ENCODE measurements at places on chromosomes 16 and 17.

DNA sequence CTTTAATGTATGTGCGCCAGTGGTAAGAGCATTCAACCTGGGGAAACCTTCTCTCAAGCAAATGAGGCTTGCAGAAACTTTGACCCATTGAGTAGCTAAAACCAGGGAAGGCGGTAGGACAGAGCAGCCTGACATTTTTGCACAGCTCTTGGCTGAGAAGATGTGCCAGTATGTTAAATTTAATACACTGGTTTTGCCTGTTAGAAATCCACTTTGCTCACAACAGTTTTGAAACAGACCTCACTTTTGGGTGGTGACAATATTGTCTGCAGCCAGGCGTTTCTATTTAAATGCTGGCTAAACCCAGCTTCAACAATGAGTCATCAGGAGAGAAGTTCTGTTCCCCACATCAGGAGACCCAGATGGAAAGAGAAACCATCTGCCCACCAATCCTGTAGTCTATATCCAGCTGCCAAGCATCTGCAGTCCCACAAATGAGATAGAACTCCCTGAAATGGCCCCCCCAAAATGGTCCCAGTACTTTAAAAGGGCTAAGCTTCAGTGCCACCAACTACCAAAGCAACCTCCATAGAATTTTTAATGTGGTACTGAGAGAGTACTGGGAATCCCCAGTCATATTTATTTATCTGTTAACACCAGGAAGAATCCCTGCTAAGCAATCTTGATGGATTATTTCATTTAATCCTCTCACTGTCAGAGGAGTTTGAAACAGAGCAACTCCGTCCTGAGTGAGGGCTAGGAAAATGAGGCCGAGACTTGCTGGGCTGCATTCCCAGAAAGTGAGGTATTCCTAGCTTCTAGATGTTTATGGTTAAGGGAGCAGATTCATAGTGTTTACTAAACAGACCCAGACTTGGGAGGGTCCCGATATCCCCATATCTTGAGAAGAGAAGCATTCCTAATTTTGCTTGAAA, 29.0 kb upstream of the CLEC3A start:
- DNase-seq: no peak

GRCh38 chr17:4195306-4195705, 52.3 kb downstream of the CYB5D2 start:
- no peak for DNase-seq

- DNase-seq: peak; percentile 86
Measured at GRCh38 chr16:61887903-61888302, 148.3 kb downstream of the CDH8 start.

DNA sequence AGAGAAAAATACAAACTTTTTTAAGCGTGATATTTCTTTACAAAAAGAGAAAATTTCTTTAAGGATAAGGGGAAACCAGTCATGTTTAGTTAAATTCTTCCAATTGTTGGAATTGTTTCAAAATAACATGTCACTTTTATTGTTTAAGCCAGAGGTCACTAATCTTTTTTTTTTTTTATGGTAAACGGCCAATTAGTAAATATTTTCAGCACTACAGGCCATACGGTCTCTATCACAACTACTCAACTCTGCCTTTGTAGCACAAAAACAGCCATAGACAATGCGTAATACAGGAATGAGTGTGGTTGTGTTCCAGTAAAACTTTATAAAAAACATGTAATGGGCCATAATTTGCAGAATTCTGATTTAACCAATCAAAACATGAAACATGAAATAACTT, 401.4 kb downstream of the GRIN2A start:
- DNase-seq: no peak

- no peak for DNase-seq
Measured at GRCh38 chr16:46907061-46907774, 23.1 kb downstream of the GPT2 start.

- no peak for DNase-seq
Measured at GRCh38 chr17:35890774-35891155, 10.6 kb upstream of the CCL5 start.

GRCh38 chr17:17020821-17021193, 21.4 kb upstream of the MPRIP start:
- no peak for DNase-seq

DNA sequence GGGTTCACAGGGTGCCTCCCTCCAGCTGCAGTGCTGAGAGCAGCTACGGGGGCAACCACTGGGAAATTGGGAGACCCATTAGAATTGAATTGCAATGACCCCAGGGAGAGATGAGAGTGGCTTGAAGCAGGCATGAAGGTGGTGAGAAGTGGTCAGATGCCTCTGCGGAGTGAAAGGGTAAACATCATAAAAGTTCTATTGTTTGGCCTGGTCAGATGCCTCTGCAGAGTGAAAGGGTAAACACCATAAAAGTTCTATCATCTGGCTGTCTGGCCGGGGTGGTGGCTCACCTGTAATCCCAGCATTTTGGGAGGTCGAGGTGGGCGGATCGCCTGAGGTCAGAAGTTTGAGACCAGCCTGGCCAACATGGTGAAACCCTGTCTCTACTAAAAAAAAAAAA, 53.5 kb downstream of the TNFRSF13B start:
- no peak for DNase-seq

DNA sequence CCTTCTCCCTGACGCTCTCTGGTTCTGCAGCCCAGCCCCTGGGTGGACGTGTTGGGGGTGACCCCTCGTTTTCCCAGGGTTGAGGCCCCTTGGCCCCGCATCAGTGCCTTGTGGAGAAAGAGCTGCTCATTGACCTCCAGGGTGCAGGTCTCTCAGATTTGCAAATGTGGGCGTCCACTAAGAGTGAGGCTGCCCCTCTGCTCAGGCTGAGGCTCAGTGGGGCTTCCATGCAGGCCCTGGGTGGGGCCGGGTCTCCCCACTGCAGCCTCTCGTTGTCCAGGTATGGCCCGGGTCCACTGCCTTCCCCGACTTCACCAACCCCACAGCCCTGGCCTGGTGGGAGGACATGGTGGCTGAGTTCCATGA, 9.0 kb downstream of the GAA start:
- DNase-seq: no peak

DNA sequence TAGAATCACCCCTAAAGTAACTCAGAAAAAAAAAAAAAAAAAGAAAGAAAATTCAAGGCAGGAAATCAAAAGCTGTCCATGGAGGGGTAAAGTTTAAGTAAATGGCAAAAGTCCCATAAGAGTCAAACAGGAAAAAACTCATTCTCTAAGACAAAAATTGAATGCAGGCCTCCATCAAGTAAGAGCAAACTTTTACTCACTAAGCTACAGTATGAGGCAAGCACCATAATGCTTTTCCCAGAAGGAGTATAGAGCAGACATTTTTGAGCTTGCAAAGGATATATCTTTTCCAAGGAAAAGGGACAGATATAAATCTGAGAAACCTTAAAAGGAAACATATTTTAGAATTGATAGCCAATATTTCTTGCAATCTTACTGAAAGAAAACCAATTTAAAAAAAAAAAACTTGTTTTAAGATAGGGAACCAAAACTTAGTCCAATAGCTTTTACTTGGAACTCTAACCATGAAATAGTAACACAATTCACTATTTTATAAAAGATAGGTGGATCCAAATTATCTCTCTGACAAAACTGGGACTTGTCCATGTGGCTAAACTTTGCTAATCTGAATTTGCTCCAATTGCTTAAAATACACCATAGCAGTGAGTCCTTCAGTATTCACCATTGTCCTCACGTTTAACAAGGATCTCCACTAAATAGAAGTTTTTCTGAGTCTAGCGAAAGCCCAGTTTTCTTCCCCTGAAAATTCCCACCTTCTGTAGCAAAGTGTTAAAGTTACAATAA, 99.8 kb downstream of the CDH11 start:
- DNase-seq: no peak

GRCh38 chr17:41589301-41589700, 2.6 kb upstream of the KRT14 start:
- DNase-seq: no peak

- DNase-seq: no peak
Measured at GRCh38 chr16:30027588-30028437, 3.3 kb downstream of the TLCD3B start.

DNA sequence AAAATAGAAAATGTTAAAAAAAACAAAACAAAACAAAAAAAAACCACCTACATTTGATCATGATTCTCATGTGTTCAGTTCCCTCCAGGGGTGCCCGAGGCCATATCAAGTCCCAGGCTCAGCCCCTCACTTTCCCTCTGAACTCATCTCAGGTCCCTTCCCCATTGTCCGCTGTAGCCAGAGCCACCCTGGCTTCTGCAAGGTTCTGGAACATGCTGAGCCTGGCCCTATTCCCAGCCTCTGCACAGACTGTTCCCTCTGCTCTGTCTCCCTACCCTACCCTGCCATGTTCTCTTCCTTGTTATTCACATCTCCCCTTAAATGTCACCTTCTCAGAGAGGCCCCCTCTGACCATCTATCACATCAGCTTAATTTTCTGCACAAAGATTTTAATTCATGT, 46.9 kb downstream of the TK2 start:
- no peak for DNase-seq

GRCh38 chr16:72241930-72242329, 70.0 kb upstream of the PMFBP1 start:
- DNase-seq: peak; percentile 17

DNA sequence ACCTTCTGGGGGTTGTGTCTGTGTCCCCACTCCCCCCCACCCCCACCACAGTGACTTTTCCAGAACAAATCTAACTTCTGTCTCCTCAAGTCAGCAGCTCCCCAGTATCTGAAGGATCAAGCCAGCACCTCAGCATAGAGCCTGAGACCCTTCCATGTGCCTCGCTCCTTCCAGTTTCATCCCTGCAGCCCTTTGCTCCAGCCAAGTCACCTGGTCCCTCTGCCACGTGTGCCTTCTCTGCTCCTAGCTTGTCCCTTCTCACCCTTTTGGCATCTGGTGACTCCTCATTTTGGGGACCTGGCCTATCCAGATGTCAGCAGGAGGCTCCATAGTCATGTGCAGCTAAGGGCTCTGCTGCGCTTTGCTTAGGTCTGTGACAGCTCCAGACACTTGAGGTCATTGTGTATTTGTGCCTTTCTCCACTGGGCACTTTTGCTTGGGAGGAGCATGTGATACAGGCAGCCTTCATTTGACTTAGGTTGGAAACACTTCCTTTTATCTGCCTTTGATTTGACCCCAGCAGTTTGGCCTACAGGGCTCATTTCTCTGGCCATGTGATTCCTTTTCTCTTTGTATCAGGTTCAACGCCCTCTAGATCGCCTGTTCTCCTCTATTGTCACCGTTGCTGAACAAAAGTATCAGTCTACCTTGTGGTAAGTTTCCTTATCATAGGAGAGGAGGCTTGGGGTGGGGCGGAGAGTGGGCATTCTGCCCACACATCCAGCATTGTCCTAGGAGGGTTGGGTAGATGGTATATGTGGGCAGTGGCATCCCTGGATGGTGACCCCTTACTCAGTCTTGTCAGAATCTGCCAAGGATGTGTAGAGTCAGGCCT, 7.1 kb upstream of the NFATC3 start:
- DNase-seq: no peak

DNA sequence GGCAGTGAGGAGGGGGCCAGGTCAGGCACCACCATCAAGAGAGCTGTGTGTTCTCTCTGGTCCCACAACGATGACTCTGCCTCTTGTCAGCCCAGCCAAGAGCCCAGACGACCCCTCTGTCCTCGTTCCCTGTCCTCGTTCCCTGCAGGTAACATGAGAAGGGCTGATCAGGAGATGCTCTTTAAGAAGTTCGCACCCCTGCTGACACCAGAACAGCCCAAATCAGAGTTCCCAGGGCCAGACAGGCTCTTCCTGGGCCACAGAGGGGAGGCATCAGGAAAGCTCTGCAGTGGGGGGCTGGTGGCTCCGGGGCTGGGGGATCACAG, 13.5 kb upstream of the DNAI2 start:
- DNase-seq: no peak

- no peak for DNase-seq
Measured at GRCh38 chr17:13503526-13503925, 98.2 kb downstream of the HS3ST3A1 start.

- no peak for DNase-seq
Measured at GRCh38 chr17:14428648-14429029, 127.8 kb downstream of the HS3ST3B1 start.

DNA sequence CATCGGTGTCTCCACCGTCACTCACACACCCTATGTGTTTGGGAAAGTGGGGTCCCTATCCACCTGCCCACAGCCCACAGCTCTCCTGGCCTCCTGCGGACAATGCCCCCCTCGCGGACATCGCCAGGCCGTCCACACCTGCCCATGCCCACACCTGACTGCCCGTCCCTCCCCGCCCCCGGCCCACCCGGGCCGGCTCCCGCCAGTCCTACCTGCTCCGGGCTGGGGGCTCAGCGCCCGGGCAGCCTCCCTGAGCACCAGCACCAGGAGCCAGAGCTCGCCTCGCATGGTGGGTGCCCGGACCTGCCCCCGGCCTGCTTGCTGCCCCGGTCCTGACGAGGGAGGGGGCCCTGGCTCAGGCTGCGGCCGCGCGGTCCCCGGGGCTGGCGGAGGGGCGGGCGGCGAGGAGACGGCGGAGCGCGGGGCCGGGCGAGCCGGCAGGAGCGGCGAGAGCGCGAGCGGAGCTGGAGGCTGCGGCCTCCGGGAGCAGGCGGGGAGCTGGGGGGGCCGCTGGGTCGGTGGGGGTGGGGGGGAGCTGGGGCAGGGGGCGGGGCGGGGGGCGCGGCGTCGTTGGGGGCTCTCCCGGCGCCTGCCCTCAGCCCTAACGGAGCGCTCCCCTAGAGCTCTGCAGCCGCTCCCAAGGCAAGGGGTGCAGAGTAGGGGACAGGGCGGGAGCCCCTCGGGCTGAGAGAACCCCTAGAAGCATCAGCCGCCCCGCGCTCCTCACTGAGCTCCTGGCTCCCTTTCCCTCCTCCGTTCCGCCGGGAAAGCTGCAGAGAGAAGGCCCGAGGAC, at the start of gene PLXDC1:
PLXDC1 (minus strand) TSS at position 488 of the 793 bp plus-strand sequence; CDS start at position 288, 200 bp downstream.
- no peak for DNase-seq

DNA sequence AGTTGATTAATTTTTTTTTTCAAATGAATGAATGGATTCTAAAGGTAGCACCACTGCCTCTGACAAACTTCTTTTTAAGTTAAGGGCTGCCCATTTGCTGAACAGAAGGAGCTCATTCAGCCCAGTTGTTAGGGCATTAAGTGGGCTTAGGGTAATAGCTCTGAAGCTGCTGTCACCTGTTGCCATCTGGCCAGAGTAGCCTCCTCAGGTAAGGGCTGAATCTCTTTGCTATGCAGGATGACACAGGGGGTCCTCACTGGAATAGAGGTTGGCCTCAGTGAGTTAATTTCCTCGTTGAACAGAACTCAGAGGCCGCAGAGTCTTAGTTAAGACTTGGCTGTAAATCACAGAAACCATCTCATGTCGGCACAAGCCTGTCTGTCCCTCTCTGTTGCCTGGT, 232.8 kb downstream of the CCDC182 start:
- DNase-seq: no peak

DNA sequence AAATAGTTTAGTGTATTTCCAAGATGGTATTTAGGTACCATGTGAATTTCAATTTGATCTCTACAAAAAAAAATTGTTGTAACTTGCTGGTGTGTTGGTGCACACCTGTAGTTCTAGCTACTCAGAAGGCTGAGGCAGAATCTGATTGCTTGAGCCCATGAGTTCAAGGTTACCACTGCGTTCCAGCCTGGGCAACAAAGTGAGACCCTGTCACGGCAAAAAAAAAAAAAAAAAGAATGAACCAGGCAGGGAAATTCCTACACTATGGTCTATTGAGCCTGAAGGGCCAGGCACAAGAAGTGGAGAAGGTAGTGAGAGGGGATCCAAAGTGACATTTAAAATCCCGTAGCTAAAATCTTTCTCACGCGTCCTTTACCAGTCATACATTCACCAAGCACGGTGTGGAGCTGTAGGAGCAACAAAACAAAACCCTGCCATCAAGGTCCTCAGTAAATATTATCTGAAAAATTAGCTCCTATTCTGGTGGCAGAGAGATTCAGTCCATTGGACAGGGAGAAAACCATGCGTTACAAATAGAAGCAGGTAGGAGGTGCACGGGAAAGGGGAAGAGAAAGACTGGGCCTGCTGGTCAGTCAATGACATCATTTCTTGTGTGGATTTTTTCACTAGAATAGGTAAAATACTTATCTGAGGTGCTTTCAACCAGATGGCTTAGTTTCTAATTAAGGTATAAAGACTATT, 27.3 kb downstream of the TXNDC11 start:
- no peak for DNase-seq

All from AML-193 (cell line).